Heart left ventricle (tissue), 16 donors: ENCODE measurements at places on chromosomes 3 and 15. TPM values are rescaled to one million over a fixed set of nuclear protein-coding genes. Genes with fewer than 3 reads are reported as not detected.

- no peak for DNase-seq
Measured at GRCh38 chr3:26838026-26838425, 215.5 kb downstream of the LRRC3B start.

DNA sequence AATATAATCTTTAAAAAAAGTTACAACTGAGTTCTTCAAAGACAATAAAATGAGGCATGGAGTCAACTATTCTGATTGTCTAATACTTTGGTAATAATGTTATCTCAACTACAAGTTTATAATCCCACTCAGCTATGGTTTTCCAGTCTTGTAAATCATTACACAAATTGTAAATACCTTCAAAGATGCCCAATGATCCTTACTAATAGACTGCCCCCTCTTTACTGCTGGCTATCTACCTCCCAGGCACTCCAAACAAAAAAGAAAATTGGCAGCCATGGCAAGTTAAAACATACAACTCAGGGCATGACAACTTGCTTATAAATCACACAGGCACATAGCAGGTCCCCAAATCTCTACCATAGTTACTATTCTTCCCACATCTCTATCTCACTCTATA lies 58.5 kb downstream of the ZNF280D start:
- DNase-seq: no peak

DNA sequence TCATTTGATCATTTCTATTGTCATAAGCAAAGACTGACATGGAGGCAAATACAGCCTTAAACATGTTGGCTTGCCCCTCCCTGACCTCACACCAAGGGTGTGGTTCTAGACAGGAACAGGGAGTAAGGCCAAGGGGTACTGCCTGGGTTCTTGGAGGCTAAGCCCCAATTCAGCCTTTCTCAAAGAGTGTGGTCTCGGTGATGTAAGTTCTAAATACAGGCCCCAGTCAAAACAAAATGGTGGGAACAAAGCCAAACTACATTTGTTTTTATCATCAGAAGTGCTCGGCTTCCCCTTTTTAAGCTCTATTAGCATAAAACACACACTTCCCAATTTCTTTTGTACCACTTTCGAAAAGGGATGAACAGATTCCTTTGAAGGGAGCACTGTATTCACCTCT lies 129.5 kb downstream of the ATP8B4 start:
- peak; percentile 30 for DNase-seq

GRCh38 chr15:89416339-89417183 lies 79.8 kb downstream of the RHCG start:
- DNase-seq: no peak

DNA sequence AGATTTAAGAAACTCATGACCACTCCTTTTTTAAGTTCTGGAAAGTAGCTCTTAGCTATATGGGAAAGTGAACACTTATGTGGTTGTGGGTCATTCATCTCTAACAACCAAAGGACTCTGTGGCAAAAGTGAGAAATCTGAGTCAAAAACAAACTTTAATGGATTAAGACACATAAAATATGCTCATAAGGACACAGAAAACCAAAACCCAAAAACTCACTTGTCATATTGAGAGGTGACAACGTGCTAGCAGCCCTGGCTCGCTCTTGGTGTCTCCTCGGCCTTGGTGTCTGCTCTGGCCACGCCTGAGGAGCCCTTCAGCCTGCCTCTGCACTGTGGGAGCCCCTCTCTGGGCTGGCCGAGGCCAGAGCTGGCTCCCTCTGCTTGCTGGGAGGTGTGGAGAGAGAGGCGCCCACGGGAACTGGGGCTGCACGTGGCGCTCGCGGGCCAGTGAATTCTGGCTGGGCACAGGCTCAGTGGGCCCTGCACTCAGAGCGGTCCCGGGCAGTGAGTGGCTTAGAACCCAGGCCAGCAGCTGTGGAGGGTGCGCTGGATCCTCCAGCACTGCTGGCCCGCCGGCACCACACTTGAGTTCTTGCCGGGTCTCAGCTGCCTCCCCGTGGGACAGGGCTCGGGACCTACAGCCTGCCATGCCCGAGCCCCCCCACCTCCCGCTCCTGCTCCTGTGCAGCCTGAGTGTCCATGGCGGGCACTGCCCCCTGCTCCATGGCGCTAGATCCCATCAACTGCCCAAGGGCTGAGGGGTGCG lies 30.3 kb upstream of the SKIL start:
- DNase-seq: no peak

DNA sequence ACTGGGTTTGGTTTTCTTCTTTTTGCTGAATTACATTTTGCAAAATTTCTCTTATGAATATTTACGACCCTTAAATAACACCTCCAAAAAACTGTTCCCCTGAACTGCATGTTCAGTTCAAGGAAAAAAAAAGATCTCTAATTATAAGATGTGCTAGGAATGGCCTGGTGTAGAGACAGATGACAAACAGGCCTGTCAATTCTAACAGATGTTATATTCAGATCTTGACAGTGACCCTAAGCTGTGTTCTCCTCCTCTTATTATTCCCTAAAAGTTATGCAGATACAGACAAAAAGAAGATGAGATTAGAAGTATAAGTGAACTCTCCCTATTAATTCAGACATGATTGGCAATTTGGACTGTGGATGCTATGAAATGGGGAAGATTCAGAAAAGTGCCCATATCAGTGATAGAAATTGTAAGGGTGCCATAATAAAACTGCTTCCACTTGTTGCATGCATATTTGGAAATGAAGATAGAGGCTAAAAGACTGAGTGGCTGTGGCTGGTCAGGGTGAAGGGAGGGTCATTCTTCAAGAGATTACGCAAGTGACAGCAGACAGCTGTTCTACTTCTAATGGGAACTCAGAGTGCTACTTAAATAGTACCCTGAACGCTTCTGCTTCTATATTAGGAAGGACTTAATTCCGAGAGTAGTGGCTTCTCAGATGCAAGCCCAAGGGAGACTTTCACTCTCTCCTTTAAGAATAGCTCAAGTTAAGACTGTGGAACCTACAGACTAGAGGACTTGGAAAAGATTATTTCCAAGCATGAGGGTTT lies 75.5 kb downstream of the ADAMTS9 start:
- peak; percentile 50 for DNase-seq

GRCh38 chr3:105959851-105960250 lies 91.0 kb upstream of the CBLB start:
- no peak for DNase-seq

DNA sequence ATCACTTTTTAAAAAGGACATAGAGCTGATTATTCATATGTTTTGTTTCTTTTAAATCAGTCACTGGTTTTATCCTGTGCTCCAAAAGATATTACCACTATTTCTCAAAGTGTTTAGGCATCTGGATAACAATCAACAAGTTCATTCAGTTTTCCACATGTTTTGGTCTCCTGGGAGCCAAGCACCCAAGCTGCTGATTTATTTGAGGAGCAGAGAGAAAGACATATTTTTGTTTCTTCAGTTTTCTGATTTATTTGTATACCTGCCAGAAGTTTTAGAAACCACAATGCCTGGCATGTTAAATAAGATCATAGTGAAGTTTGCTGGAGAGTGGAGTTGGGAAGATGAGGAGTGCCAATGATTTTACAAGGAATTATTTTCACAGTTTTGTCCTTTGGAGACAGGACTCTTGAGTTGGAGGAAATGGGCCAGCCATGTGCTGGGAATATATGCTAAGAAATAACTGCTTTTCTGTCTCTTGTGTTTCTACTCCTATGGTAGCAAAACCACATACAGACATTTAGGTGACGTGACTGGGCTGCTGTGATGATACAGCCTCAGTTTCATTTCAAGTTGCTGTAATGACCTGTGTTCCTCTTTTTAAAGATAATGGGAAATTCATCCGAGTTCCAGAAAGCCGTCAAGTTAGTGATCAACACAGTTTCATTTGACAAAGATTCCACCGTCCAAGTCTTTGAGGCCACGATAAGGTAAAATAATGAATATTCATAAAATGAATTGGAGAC lies 11.7 kb downstream of the EDEM1 start:
- no peak for DNase-seq

DNA sequence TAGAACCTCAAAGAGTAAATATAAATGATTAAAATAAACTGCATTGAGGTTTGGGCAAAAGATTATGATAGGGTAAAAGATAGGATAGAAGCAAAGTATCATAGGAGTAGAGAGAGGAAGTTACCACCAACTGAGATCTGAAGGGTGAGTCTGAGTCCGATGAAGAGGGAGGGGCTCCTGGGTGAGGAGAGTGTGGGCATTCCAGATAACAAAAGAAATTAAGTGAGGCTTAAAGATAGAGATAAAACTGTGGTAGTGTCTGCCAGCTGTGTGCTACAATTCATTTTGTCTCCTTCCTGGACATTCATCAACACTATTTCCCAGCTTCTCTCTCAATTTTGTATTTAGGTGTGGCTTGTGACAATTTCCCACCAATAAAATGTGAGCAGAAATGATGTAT lies 343.0 kb upstream of the PLSCR5 start:
- no peak for DNase-seq

- no peak for DNase-seq
Measured at GRCh38 chr15:62809115-62809967, 233.2 kb upstream of the TPM1 start.

Gene MAP6D1
- not detected for polyA plus RNA-seq
